Osteoblast (primary cell): ENCODE measurements at places on chromosomes 3 and 15. TPM values are rescaled to one million over a fixed set of nuclear protein-coding genes. Genes with fewer than 3 reads are reported as not detected.
A peak's percentile ranks its signal among the peaks of the same experiment; 100 is the strongest.

Gene SEMA7A
- total RNA-seq: 30.4 and 36.2 TPM in 2 replicates

Gene PTX3
- 537 and 689 TPM in 2 replicates for total RNA-seq

Gene SCN11A
- under 0.01 TPM in 1 of 2 replicates, not detected in the other for total RNA-seq

Gene INSYN1
- total RNA-seq: 3.8 and 4.7 TPM in 2 replicates

Gene CLDN11
- 33.9 and 50.3 TPM in 2 replicates for total RNA-seq

- DNase-seq: no peak
Measured at GRCh38 chr3:15616053-15616452, 14.5 kb downstream of the BTD start.

- DNase-seq: peak; percentile 95
Measured at GRCh38 chr3:113117511-113118234, 93.7 kb upstream of the BOC start.

DNA sequence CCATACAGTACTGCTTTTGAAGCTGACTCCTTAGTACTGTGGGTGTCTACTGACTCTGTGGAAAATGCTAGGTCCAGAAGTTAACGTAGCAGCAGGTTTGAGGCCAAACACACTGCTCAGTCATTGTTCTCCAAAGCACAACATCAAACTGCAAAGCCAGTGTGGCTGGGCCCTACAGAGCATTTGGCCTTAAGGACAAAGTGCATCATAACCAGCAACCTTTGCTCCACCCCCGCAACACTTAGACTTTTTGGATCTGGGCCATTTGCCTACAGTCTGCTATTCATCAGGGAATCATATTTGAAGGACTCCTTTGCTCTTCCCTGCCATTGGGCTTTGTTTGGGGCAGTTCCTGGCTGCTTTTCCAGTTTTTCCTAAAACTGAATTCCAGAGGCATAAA lies 43.1 kb upstream of the ARL6 start:
- DNase-seq: no peak

GRCh38 chr15:90994059-90994416 lies 297 bp downstream of the PRC1 start:
- no peak for DNase-seq

DNA sequence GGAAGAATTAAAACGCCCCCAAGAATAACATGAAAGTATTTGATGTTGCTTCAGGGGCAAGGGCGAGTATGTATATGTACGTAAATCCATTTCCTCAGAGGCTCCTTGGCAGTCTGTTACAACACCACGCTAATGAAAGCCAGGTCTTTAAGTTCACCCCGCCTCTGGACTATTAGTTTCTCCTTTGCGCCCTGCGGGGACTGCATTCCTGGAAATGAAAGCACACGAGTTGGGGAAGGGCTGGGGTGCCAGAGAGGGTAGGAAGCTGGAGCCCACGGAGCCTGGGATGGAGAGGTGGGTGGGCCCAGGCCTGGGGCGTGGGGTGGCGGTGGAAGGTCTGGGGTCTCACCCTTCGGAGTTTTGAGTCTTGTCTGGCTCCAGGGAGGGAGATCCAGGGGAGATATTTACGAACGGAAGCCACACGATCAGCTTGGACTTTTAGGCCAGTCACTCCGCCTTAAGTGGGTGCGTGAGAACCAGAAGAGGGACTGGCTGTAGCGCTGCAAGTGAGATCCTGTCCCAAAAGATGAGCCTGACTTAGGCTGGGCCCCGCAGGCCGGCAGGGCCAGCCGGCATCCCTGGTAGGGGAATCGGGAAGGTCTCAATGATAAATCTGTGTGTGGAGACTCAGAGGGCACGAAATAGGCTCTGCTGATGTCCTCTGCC lies 1.6 kb upstream of the PLCL2 start:
- peak; percentile 87 for DNase-seq

DNA sequence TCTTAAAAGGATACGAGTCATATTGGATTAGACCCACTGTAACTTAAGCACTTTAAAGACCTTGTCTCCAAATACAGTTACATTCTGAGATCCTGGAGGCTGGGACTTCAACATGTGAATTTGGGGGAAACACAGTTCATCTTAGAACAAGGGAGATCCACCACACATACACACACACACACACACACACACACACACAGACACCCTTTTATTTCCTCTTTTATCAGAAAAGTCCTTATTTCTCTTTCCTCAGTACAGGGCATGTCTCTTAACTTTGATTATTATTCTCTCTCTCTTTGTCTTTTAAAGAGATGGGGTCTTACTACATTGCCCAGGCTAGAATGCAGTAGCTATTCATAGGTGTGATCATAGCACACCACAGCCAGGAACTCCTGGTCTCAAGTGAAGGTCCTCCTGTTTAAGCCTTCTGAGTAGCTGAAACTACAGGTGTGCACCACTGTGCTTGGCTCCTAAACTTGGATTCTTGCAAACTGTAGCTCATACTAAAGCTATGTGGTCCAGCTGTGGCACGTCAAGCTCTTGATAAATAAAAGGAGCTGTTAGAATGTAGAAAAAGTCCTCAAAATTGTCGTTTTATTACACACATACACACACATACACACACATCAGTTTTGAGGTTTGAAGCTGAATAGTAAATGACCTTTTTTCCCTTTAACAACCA lies 7.4 kb downstream of the GOLM2 start:
- DNase-seq: no peak

DNA sequence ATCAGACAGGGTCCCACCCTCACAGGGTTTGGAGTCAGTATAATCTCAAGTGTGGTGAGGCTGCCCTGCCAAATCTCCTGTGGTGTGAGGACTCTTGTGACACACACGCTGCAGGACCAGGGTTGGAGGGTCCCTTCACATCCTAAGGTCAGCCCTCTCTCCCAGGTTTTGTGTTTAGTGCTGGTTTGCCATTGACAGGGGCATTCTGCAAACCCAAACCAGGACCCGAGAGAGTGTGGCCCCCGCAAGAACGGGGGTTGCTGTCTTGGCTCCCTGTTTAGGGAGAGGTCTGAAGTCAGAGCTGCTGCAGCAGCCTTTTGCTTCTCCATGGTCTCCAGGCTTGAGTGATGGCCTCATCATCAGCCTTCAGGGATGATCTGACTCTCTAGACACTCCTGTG lies 14.7 kb downstream of the FAM107A start:
- DNase-seq: no peak

DNA sequence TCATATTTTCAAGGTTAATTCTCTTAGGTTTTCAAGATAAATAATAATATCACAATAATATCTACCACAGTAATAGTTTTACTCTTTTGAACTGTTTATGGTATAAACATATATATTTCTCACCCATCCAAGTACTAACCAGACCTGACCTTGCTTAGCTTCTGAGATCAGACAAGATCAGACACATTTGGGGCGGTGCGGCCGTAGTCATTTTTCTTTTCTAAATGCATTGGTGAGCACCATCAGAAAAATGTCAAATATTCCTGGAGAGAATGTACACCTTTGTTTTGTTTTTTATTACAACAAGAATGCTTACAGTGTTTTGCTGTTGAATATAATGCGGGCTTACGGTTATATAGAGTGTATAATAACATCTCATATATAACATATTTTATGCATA lies 267.8 kb downstream of the ADAMTS17 start:
- no peak for DNase-seq

GRCh38 chr15:87369269-87369668 lies 887.3 kb downstream of the NTRK3 start:
- DNase-seq: no peak

DNA sequence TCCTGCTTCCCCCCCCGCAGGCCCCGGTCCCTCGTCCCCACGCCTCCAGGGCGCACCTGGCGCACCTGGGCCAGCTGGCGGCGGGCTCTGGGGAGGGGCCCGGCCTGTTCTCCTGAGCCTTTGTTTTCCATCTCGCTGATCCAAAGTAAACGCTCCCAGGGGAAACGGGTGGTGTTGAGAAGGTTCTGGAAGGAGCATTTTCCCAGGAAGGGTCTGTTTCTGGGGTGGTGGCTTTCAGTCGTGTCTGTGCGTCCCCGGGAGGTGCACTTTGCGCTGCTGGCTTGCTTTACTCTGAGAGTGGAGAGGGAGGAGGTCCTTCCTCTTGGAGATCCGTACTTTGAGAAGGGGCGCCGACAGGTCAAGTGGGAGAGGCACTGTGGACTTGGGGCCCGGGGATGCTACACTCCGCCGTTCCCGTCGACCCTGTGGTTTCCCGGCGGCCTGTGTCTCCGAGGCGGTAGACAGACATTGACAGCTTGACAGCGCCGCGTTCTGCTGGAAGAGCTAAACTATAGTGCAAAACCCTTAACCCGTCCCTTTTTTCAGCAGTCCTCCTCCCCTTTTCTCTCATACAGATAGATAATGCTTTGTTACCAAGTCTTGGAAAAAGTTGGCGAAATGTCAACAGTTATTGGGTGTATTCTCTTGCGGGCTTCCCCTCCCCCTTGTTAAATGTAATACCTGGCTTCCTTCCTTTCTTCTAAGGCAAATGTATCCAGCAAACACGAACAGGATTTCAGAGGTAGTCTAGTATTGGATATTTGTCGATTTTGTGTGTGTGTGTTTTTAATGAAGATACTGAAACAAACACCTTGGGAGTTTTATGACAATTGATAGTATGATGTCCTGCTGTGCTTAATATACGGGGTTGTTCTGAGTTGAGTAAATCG lies 6.5 kb downstream of the TPM1 start:
- DNase-seq: peak; percentile 77
